ENCODE measurements at places on chromosomes 3 and 15.

GRCh38 chr3:169278667-169279066 lies 384.8 kb downstream of the MECOM start:
- no peak for DNase-seq

DNA sequence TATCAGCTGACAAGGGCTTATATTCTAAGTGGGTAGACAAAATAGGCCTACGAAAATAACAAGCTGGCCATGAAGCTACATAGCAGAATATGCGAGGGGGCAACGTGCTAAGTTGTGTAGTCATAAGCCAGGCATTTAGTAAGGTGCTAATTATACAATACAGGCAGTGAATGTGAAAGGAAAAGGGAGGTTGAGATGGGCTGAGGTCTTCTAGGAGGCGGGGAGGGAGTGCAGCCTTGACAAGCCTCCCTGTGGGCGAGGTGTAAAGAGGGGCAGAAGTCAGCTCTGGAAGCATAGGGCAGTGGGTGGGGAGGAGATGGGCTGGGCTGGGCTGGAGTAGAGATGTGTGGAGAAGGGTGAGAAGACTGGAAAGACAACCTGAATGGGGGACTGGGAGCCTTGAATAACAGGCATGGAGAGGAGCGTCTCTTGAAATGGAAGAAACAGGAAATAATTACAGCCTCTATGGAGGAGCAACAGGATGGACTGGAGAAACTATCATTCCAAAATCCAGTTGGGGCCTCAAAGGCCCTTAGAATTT lies 1.2 kb downstream of the TIGIT start:
- no peak for DNase-seq

DNA sequence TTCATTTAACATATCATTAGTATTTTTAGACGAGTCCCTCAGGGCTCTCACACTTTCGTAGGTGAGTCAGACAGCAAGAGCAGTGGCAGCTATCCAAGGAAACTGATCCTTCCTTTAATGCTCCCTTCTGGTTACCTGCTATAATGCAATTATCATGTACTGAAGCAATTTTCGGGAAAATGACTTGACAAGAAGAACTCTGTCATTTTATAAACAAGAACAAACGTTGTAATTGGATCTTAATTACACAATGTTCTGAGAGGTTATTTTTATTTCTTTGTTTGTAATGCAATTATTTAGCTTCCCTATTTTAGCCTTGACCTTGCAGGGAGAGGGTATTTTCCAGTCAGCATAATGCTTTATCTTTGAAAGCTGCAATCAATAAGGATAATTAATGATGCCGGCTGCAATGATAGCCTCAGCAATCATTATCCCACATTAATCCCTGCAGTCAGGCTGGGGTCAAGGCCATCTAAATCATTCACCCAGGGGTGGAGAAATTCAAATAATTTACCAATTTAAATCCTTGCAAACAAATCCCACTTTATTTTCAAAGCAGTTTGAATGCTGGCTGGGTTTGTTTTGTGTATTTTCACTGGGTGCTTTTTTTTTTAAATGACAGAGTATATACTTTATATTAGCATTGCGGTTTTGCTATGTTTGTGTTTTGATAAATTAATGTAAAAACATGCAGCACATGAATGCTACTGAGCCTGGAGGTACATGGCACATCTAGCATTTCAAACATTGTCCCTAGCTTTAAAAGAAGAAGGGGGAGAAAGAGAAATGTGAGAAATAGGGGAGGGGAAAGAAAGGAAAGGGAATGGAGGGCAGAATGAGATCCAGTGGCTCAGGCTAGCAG lies 249.9 kb downstream of the SHOX2 start:
- DNase-seq, result no peak

- DNase-seq, result no peak
Measured at GRCh38 chr3:184737641-184738505, 26.0 kb upstream of the MAGEF1 start.

DNA sequence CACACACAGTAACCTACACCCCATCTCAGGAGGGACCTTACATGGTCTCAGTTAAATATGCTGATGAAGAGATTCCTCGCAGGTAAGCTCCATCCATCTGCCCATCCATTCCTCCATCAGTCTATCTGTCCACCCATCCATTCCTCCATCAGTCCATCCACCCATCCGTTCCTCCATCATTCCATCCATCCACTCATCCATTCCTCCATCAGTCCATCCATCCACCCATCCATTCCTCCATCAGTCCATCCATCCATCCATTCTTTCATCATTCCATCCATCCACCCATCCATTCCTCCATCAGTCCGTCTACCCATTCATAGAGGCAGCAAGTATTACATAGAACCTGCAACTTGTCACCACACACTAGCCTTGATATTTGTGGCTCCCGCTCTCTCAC lies 77.9 kb downstream of the DNASE1L3 start:
- DNase-seq, result no peak

- DNase-seq, result no peak
Measured at GRCh38 chr3:55159711-55160110, 231.9 kb upstream of the LRTM1 start.

- DNase-seq, result no peak
Measured at GRCh38 chr15:29676961-29677402, 145.3 kb downstream of the TJP1 start.

DNA sequence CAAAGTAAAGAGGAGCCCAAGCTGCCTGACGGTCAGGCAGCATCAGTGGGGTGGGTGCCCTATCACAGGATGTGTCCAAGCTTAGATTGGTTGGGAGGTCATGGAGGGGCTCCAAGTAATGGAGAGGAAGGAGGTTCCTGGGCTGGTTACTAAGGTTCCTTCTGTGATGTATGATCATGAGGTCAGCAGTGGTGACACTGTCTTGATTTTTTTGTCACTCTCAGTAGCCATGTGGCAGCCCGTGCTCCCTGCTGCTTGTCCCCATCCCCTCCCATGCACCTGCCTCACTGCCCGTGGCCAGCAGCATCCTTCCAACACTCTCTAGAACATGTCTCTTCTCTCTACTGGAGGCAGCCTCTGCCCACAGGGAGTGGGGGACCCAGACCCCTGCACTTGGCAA lies 261.7 kb downstream of the TLE3 start:
- DNase-seq, result no peak

GRCh38 chr15:97168704-97169475 lies 791.6 kb upstream of the ARRDC4 start:
- DNase-seq, result no peak

- DNase-seq, result no peak
Measured at GRCh38 chr3:181363231-181363630, 348.5 kb upstream of the SOX2 start.
